ENCODE measurements at places on chromosomes 11 and 22.
A peak's percentile ranks its signal among the peaks of the same experiment; 100 is the strongest.

DNA sequence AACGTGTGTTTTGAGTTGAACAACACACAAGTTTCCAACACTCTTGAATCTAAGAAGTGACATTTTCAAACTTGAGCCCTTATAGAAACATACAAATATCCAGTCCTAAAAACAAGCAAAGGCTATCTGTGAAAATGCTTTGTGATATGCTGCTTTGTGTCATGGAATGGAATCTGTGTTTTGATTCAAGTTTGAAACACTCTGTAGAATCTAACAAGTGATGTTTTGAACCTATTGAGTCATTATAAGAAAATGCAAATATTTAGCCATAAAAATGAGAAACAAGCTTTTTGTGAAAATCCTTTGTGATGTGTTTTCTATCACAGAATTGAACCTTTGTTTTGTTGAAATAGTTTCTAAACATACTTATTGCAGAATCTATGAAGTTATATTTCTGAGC is 105.7 kb upstream of the VPREB1 start:
- DNase-seq = no peak

DNA sequence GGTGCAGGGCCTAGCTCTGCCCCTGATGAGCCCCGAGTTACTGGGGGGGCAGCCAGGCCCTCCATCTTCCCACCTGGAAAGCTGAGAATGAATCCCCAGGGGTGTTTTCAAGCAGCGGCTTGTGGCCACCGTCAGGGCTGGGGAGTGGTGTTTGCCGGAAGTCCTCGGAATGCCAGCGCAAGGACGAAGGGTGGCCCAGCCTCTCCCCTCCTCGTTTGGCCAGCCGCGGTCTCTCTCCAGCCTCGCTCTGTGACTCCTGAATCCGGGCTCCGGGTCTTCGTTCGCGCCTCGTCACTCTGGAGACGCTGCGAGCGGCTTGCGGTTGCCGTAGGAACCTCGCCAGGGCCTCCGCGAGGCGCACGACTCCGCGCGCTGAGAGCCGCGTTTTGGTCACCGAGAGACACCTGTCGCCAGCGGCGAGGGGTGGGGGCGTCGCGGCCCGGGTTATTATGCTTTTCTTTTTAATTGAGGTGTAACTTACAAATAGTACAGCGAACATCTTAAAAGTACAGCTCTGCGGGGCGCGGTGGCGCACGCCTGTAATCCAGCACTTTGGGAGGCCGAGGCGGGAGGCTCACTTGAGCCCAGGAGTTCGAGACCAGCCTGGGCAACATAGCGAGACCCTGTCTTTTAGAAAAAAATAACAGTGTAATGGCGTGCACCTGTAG is 6.3 kb upstream of the KDELR3 start:
- DNase-seq = peak; percentile 57

GRCh38 chr11:76313913-76314740 is 66.8 kb downstream of the THAP12 start:
- no peak for DNase-seq

GRCh38 chr22:27080036-27080578 is 422.7 kb downstream of the MIAT start:
- DNase-seq = no peak

DNA sequence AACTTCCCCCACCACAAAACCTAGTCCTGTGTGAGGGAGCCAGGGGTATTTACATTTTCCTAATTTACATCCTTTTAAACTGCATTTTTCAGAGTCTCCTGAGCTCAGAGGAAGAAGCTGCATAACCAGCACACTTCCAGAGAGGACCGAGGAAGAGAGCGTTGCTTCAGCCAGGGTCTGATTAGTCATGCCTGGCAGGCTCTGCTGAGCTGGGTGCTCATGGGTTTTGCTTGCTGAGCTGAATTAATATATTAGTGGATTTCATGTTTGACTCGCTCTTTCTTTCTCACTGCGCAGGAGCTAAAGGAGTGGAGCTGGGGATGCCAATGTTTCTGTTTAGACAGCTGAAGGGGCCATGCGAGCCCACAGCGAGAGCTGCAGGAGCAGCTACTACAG is 539.3 kb upstream of the B3GAT1 start:
- no peak for DNase-seq

DNA sequence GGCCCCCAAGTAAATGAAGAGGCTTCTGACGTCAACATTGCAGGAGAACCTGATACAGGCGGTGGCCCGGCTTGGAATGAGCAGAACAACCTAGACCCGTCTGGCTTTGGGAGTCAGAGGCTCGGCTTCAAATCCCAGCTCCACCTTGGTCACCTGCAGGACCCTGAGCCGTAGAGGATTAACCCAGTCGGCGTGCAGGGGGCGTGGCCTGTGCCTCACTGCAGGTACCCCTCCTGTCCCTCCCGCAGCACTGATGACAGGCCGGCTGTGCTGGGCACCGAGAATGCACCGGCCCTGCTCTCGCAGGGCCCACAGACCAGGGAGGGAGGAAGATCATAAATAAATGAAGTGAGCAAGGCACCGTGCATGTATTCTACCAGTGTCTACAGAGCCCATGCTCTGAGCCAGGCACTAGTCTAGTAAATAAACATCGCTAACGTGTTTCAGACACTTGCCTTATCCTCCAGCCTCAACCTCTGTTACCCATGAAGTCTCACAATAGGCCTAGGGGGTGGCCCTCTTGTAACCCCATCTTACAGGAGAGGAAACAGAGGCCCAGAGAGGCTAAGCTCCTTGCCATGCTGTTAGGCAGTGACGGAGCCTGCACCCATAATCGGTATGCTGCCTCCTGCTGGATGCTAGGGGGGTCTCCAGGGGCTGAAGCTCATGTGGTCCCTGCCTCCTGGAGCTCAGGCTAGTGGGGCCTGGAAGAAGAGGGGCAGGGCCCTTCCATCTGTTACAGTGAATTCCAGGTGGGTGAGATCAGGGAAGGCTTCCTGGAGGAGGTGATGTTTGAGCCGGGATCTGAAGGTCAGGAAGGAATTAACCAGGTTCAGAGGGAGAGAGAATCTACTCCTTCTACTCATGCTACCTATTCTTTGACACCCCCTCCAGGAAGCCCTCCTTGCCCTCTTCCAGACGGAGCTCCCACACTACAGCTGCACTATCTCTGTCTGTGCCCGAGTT is 53.4 kb downstream of the RTL6 start:
- no peak for DNase-seq

DNA sequence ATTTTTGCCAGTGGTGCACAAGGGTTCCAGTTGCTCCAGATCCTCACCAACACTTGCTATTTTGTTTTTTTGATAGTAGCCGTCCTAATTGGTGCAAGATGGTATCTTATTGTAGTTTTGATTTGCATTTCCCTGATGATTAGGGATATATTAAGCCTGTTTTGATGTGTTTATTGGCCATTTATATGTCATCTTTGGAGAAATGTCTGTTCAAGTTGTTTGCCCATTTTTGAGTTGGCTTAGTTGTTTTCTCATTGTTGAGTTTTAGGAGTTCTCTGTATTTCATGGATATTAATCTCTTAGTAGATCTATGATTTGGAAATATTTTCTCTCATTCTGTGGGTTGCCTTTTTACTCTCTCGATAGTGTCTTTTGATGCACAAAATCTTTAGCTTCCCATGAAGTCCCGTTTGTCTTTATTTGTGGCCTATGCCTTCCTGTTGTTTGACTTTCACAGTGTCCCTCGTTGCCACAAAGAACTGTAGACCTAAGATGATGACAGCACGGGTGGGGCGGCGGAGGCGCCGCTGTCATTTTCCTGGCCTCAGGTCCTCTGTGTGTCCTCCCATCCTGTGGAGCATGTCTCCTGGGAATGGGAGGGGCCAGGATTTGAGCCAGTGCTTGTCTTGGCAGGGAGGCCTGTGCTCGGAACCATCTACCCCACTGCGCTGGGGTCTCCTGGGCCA is 33.5 kb downstream of the LRP5 start:
- no peak for DNase-seq

- DNase-seq = no peak
Observed at GRCh38 chr11:92512204-92512569, 287.6 kb downstream of the FAT3 start.

GRCh38 chr11:75925785-75926164 is 110.8 kb downstream of the UVRAG start:
- DNase-seq = no peak

GRCh38 chr11:109584001-109584972 is 162.3 kb downstream of the C11orf87 start:
- no peak for DNase-seq

- no peak for DNase-seq
Observed at GRCh38 chr11:36817336-36817965, 219.4 kb upstream of the RAG2 start.

GRCh38 chr22:48738204-48738980 is 1089.3 kb downstream of the BRD1 start:
- DNase-seq = no peak

All from activated naive CD4-positive, alpha-beta T cell treated with Interleukin-2 at 50 U/mL for 16 hours (primary cell).